ENCODE measurements at places on chromosomes 13 and 19.
A peak's percentile ranks its signal among the peaks of the same experiment; 100 is the strongest.

- no peak for DNase-seq
Measured at GRCh38 chr19:34964598-34964997, 569 bp upstream of the ZNF792 start.

- DNase-seq = no peak
Measured at GRCh38 chr13:77916488-77916887, 2.1 kb downstream of the EDNRB start.

DNA sequence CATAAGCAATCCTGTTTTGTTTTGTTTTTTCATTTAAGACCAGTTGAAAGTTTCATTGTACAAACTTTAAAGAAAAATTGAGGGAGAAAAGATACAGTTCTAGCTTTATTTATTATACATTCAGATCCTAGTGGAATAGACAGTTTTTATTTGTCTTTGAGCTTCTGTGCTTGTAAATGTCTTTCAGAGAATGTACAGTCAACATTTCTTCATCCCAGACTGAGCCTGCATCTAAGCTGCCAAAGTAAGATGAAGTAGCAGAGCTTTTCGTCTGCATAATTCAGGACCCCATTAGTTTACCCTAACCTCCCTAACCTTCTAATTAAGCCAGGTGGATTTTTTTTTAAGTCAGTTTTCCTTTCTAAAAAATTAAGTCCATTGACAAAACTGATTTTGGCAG, 516.7 kb upstream of the HTR2A start:
- no peak for DNase-seq

- DNase-seq = no peak
Measured at GRCh38 chr19:38262585-38263268, 1.6 kb upstream of the SPINT2 start.

GRCh38 chr19:33040994-33041827, 23.5 kb downstream of the RHPN2 start:
- DNase-seq = no peak

- no peak for DNase-seq
Measured at GRCh38 chr19:43438291-43439031, 23.8 kb downstream of the TEX101 start.

GRCh38 chr13:109764470-109765291, 21.7 kb downstream of the IRS2 start:
- no peak for DNase-seq

- no peak for DNase-seq
Measured at GRCh38 chr13:57988276-57988675, 356.7 kb downstream of the PCDH17 start.

- DNase-seq = no peak
Measured at GRCh38 chr13:43058318-43058674, 34.9 kb downstream of the DNAJC15 start.

DNA sequence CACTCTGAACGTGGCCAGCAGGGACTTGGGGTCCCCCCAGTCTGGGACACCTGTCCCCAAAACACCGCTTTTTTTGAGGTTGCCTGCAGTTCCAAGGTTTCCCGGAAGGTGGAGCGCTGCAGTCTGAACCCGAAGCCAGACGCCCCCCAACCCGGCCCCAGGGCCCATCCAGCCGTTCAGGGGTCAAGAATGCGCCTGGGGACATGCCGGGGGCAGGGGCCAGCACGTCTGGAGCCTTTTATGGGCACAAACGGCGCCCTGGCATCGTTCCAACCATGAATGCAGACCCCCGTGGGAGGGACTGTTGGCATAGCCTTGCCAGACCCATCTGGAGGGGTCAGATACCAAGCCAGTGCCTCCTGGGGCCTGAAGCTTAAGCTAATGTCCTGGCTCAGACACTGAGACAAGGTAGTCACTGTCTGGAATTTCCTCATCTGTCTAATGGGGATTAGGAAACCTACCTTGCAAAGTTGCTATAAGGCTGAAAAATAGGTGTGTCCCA, 6.9 kb downstream of the S1PR5 start:
- DNase-seq = peak; percentile 13

DNA sequence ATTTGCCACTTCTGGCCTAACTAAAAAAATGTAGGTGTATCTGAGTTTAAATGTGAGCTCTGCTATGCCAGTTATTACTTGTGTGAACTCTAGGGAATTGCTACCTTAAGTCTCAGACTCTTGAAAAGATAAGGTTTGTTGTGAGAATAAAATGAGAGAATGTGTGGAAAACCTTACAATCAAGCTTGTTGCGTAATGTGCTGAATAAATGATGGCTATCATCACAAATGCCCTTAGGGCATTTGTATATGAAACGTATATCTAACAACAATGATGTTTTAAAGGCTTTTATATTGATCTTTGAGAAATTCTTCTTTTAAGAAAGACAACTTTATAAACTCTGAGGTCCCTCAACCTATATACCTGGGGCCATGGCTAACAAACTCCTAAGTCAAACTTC, 384.8 kb downstream of the ITGBL1 start:
- no peak for DNase-seq

- DNase-seq = no peak
Measured at GRCh38 chr19:16027528-16027927, 48.8 kb upstream of the TPM4 start.

- no peak for DNase-seq
Measured at GRCh38 chr19:16435238-16435917, 36.4 kb downstream of the EPS15L1 start.

DNA sequence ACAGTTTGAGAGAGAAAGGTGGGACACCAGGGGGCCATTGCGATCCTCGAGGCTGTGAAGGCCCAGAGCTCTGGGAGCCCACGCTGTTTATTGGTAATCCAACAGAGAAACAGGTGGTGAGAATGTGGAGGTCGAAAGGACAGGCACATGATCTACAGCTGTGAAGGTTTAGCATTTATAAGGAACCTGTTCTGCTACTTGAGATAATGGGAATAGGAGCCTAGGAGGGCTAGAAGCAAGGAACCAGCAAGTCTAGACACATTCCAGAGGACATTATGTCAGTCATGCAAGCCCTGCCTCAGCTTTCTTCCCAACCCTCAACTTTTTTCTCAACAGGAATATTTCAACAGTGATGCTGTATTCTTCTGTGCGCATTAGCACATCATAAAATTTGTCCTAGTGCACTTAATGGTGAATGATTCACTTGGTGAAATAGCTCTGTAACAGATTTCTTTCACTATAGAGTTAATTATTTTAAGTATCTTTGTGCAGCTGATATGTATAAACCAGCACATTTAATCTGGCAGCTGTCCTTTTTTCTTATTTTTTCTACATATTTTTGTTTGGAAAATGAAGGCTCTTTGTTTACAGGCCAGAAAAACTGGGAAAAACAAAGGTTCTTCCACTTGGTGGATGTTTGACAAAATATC, 25.4 kb downstream of the ZNF90 start:
- DNase-seq = no peak

DNA sequence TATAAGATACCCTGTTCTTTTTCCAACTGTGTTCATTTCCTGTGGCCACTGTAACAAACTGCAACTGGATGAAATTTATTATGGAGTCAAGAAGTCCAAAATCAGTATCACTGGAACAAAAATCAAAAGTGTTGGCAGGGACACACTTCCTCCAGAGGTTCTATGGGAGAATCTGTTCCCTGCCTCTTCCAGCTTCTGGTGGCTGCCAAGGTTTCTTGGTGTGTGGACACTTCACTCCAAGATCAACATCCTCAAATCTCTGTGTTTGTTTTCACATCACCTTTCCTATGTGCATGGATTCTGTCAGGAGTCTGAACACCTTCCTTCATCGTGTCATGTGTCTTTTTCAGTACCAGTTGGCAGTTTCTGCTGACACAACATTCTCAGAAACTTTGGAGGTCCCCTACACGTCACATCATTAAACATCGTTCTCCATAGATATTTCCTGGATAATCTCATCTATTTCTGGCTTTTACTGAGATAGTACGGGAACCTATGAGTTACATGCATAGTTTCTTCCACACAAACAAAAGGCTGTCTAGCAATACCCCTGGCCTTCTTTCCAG, 15.2 kb upstream of the EFNB2 start:
- DNase-seq = no peak

GRCh38 chr13:27264648-27265047, 6.0 kb upstream of the RASL11A start:
- DNase-seq = no peak

DNA sequence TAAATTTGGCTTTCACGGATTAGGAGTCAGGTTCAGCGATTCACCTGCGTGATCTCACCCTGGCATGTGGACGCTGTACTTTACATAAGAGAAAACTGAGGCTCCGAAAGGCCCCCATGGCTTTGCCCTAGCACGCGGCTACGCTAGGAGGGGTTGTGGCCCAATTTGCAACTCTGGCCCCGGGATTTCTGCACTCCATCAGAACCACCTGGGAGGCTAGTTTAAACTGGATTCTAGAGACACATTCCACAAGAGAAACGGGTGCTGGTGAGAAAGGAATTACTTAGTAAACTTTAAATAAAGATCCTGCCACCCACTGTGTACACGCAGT, 6.2 kb downstream of the BCL3 start:
- DNase-seq = no peak

DNA sequence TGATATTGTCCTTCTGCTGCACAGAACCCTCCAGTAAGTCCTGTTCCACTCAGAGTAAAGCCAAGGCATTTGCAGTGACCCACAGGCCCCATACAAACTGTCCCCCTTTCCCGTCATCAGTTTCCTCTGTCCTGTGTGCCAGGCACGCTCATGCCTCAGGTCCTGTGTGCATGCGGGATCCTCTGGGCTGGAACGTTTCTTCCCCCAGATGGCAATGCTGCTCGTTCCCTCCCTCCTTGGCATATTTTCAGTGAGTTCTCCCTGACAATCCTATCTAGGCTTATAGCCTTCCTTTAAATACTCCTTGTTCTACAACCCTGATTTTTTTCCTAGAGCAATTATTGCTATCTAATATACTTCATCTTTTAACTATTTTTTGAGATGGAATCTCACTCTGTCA, 5.7 kb downstream of the OPA3 start:
- DNase-seq = peak; percentile 5

- DNase-seq = no peak
Measured at GRCh38 chr13:22648320-22648801, 532.4 kb upstream of the SGCG start.

- DNase-seq = no peak
Measured at GRCh38 chr13:43077046-43077445, 53.7 kb downstream of the DNAJC15 start.

GRCh38 chr13:108877300-108877699, 247.9 kb downstream of the MYO16 start:
- no peak for DNase-seq

- DNase-seq = no peak
Measured at GRCh38 chr19:16283210-16284061, 41.2 kb upstream of the KLF2 start.

GRCh38 chr19:2363419-2363818, 3.4 kb downstream of the TMPRSS9 start:
- no peak for DNase-seq

- no peak for DNase-seq
Measured at GRCh38 chr19:15154002-15154612, 46.7 kb downstream of the NOTCH3 start.

GRCh38 chr19:58304748-58305064, 471 bp upstream of the ERVK3-1 start:
- DNase-seq = no peak

- DNase-seq = no peak
Measured at GRCh38 chr13:33483471-33483870, 197.9 kb upstream of the STARD13 start.

GRCh38 chr13:42803563-42804204, 22.3 kb downstream of the FAM216B start:
- no peak for DNase-seq

DNA sequence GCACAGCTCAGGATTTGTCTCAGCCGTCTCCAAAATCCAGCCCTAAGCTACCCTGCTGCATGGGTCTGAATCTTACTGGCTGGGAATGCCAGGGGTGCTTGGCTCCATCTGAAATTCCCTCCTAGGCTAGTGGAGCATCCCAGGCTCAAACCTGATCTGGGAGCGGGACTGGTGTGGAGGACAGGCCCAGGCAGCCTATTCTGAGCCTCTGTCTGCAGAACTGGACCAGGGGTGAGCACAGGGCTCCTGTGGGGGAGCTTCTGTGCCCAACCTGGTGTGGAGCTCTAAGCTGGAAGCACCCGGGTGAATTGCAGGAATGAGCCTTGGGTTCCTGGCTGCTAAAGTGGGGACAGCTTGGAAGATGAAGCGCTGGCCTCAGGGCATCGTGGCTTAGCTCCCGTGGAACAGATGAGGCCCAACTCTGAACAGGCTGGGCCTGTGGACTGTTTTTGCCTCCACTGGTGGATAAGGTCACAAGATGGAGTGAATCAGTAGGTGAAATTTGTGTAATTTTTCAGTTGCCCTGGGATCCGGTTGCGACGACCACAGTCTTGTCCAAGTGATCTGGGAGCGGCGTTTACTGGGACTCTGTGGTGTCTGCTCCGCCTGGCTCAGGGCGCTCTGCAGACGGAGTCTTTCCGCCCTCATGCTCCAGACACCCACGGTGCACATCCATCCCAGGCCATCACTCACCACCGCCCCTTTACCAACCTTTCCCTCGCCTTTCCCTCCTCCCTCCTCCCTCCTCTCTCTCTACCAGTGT, 79.5 kb downstream of the TEX29 start:
- DNase-seq = no peak

GRCh38 chr13:62176051-62176450, 760.4 kb upstream of the PCDH20 start:
- no peak for DNase-seq

- no peak for DNase-seq
Measured at GRCh38 chr19:44581288-44581687, 32.1 kb upstream of the IGSF23 start.

GRCh38 chr19:35136977-35137702, 1.5 kb upstream of the FXYD1 start:
- DNase-seq = no peak

GRCh38 chr19:27822336-27822735, 1390.6 kb downstream of the UQCRFS1 start:
- peak; percentile 53 for DNase-seq

DNA sequence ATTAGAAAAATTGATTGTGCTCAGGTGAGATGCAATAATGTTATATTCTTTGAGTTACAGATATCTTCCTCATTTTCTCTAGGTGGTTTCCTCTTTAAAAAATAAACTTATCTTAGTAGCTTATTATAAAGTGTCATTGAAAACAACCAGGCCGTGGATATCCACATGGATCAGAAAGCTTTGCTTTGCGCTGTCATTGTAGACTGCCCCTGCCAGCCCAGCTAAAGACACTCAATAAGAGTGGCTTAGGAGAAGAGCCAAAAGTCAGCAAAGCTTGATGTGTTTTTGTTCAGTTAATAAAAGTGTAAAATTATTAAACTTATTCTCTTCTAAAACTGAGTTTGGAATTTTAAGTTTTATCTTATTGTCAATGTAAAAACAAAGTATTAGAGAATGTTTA, 34.4 kb downstream of the TPP2 start:
- DNase-seq = no peak

GRCh38 chr13:98632961-98633360, 56.1 kb upstream of the STK24 start:
- no peak for DNase-seq

Measured in NCI-H446 treated with DMSO at 0.1 percent for 48 hours (cell line).